D341Med (cell line): ENCODE measurements at places on chromosomes 2 and 18.

- no peak for DNase-seq
These were observed 499.7 kb upstream of the KLHL29 start for GRCh38 chr2:22885245-22885644.

DNA sequence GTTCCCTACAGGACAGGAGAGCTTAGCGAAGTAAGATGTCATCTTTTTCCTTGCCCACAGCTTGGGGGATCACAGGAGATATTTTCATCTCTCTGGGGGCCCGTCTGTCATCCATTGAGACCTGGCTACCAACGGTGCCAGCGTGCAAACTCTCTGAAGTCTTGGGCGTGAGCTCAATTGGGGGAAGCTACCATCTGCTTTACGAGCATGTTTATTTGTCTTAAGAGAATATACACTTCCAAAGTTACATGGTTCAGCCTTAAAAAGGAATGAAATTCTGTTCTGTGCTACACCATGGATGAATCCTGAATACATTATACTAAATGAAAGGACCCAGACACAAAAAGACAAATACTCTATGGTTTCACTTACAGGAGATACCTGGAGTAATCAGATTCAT lies 13.6 kb downstream of the SAG start:
- DNase-seq, result no peak

DNA sequence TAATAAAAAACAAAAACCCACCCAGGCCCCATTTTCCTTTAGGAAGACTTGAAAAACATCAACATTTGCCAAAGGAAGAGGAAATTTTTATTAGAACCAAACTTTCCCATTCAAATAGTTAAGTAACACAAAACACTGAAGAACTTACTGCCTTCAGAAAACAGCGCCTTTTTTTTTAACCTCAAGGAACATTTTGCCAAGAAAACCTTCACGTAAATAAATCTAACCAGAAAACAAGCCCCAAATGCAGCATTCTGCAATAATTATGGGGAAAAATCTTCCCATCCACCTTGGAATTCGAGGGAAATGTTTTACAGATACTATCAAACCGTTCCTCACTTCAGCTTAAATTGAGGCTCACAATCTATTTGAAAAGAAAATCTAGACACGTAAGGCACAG lies 56.4 kb downstream of the ACVR1 start:
- no peak for DNase-seq

GRCh38 chr2:195407783-195408182 lies 249.2 kb upstream of the SLC39A10 start:
- DNase-seq, result no peak

- DNase-seq, result no peak
These were observed 64.0 kb upstream of the SLC14A2 start for GRCh38 chr18:45551142-45551815.

DNA sequence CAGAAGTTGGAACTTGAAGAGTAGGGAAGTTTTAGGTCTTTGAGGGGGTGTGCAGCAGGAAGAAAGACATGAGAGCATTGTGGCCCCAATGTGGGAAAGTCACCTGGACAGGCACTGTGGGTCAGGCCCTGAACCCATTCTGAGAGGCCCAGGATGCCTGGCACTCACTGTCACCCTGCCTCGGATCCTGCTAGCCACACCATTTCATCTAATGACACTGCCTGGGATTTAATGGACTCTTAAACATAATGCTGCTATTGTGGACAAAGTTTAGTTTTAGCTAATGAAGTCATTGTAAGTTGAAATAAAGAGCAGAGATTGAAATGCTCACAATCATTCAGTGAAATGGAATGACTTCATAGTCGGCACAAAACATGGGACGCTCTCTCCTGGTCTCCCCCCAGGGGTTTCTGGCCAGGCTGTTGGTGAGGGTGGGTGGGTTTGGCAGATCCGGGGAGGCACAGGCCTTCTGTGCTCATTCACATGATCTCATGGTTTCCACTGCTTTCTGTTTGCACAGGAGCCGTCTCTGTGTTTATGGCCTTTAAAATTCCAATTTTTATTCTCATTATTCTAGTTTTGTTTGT lies 141.8 kb upstream of the KLHL29 start:
- no peak for DNase-seq

GRCh38 chr18:56157541-56157940 lies 480.9 kb downstream of the TXNL1 start:
- no peak for DNase-seq

DNA sequence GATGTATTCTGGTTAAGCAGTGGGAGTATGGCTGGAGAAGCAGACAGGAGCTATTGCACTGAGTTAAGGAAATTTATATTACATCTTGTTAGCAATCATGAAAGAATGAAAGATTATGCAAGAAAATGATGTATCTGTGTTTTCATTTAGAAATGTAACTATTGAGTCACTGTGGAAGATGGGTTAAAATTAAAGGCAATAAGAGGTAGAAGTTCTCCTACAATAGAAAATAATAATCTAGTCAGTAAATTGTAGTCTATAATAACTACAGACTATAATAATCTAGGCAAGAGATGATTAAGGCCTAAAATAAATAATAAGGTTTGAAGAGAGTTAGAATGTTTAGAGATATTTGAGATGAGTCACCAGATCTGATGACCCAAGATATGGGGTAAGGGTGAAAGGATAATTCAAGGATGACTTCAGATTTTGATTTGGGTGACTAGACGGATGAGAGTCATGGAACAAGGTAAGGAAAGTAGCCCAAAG lies 371.9 kb upstream of the KCNH7 start:
- no peak for DNase-seq

DNA sequence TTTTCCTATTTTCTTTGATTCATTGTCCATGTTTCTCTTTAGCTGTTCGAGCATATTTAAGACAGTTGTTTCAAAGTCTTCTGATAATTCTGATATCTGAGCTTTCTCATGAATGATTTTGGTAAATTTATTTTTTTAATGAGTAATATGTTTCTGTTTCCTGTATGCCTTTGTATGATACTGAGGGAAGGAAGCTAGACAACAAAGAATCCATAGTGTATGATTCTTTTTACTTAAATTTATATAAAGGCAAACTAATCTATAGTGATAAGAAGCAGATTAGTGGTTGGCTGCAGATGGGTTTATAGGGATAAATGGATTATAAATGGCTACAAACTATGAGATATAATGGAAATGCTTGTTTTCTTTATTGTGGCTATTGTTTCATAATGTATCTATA lies 352.7 kb upstream of the CDH2 start:
- no peak for DNase-seq

- DNase-seq, result no peak
These were observed 33.0 kb upstream of the WDR75 start for GRCh38 chr2:189408294-189408693.

DNA sequence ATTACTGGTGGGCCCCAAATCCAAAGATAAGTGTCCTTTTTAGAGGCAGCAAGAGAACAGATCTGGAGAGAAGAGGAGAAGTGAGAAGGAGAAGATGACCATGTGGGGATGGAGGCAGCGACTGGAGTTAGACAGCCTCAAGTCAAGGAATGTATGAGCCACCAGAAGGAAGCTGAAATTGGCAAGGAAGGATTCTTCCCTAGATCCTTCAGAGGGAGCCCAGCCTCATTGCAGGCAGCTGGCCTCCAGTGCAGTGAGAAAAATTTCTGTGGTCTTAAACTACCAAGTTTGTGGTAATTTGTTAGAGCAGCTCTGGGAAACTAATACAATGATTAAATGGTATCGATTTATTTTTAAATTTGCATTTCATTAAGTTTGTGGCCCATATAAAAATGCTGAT lies 167.9 kb downstream of the NCKAP5 start:
- DNase-seq, result no peak

DNA sequence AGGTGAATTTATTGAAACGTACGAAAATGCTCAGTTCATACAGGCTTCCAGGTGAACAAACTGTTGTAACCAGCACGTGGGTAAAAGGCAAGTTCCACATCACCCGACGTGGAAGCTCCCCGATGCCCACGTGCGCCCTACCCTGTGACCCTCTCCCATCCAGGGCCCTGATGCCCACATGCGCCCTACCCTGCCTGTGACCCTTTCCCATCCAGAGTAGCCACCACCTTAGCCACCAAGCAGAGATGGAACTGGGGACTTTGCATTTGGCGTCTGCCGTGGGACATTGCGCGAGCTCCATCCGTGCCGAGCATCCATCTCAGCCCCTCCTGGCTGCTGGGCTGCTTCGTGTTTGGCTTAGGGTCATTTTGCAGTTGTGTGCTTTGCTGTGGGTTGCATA lies 37.5 kb downstream of the ANO7 start:
- no peak for DNase-seq

- no peak for DNase-seq
These were observed 4.9 kb downstream of the NEMP2 start for GRCh38 chr2:190529486-190530247.

GRCh38 chr2:205761421-205761820 lies 79.1 kb downstream of the NRP2 start:
- no peak for DNase-seq

DNA sequence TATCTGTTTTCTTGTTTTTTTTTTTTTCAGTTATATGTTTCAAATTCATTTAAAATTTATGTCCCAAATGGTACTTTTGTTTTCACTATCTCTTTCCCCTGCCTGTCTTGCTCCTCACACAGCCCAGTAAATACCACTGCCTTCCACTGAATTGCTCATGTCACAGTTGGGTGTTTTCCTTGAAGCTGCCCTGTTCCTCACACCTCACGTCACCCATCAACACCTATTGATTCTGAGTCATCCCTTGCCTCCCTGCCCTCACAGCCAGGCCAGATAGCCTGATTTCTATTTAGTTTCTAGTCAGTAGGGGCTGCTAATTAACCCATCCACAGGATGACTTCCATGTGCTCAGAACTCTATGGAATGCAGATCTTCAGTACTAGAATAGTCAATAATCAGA lies 25.3 kb downstream of the FSHR start:
- DNase-seq, result no peak

- no peak for DNase-seq
These were observed 55.2 kb downstream of the SH3BP4 start for GRCh38 chr2:235006986-235007385.

- DNase-seq, result no peak
These were observed 14.6 kb downstream of the CNDP2 start for GRCh38 chr18:74510770-74511095.

DNA sequence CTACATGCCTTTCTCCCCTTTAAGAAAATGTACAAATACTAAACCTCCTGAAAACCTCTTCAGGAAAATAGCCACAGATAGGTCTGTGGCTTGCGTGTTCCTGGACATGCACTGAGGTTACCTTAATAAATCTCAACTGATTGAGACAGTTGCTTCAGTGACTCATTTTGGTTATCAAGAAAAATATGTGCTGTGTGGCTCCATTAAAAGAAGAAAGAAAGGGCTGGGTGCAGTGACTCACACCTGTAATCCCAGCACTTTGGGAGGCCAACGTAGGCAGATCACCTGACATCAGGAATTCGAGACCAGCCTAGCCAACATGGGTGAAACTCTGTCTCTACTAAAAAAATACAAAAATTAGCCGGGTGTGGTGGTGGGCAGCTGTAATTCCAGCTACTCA lies 27.1 kb downstream of the CREG2 start:
- no peak for DNase-seq

- no peak for DNase-seq
These were observed 8.0 kb upstream of the COX7A2L start for GRCh38 chr2:42368817-42369531.

DNA sequence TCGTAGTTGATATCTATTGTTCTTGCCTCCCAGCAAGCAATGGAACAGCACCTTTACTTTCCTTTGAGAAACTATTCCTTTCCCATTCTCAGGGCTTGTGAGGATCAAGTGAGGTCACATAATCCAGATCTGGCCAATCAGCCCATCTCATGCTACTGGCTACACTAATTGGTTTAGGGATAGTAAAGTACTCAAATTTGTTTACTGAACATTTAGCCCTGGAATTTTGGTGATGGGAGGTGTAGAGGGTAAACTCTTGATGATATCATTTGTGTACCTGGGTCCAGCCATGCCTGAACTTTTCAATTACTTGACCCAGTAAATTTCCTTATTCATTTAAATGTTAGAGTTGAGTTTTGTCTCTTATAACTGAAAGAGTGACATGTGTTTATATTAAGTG lies 195.8 kb upstream of the TNP1 start:
- DNase-seq, result no peak

DNA sequence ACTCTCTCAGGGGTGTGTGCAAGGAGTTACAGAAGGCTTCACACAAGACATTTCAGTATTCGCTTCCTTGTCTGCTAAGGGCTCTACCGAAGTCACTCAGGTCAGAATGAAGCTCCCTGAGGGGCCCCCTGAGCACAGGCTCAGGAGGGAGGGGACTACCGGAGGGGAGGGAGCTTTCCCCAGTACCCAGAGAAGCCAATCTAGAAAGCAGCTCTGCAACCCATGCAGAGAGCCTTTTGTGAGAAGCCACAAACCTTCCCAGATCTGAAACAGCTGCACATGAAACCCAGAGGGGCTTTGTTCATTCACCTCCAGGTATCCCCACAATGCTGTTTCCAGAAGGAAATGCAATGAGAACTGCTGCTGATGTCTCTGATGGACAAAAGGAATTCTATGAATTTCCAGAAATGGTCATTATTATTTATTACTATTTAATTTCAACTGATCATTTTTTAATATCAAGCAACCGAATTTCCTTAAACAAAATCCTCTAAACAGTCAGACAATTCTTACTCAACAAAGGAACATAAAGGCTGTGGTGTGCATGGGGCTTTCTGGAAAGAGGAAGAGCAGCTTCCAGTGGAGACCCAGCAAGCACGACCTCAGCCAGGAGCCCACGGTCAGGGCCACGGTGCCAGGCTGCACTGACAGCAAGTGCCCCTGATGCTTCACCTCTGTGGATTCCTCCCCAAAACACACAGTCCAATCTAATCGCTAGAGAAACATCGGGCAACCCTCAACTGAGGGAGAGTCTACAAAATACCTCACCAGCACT lies 42.0 kb downstream of the NDUFA10 start:
- DNase-seq, result no peak

DNA sequence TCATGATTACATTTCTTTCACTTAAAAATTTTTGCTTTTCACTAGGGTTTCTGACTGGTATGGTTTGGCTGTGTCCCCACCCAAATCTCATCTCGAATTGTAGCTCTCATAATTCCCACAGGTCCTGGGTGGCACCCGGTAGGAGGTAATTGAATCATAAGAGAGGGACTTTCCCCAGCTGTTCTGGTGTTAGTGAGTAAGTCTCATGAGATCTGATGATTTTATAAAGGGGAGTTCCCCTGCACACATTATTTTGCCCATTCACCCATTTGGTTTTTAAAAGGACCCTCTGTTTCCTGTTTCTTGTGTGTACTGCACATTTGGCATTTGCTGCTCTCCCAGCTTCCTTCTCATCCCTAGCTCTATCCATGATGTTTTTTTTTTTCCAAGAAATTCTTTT lies 27.8 kb upstream of the NETO1 start:
- DNase-seq, result no peak

DNA sequence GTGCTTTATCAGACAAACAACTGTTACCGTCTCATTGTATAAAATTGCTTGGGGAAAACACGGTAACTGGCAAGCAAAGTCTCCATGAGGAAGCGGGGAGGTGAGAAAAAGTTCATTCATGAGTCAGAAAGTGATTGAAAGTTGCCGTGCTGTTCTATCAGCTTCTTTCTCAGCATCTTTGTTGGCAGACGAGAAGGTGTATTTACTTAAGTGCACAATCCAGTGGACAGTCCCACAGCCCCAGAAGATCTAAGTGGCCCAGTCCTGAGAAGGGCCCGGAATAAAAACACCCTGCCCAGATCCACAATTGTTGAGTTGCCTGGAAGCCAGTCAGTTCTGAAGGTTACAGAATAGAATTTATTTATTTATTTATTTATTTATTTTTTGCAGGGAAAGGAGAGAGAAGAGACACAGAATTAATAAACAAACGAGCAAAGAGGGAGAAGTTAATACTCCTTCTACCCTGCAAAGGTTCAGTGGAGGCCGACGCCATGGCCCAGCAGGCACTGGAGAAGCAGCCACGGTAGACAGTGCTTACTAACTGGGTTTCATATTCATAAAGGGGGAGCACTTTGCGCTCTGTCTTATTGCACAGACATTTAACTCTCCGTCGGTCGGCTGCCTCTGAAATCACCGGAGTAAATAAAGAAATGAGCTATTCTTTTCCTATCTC lies 676.0 kb upstream of the SALL3 start:
- no peak for DNase-seq
